Activated CD4-positive, alpha-beta T cell treated with anti-CD3 and anti-CD28 coated beads, Interleukin-2, amount 50 U/mL, for 1 hour (primary cell): ENCODE measurements at places on chromosomes 7 and 10.

DNA sequence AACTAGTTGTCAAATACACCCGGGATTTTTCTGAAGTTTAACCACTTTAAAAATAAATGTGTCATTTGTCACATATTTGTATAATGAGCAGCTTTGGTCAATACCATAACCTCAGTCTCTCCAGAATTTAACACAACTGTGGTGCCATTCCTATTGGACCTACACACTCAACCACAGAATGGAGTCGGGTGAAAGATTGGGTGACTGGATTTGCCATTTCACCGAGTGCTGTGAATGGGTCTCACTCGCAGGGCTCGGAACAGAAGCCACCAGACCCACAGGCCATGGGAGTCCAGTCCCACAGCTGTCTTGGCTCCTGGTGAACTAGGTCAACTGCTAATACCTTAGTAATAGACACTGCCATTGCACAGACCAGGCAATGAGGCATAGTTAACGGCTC is 298.4 kb downstream of the CCDC3 start:
- no peak for DNase-seq

DNA sequence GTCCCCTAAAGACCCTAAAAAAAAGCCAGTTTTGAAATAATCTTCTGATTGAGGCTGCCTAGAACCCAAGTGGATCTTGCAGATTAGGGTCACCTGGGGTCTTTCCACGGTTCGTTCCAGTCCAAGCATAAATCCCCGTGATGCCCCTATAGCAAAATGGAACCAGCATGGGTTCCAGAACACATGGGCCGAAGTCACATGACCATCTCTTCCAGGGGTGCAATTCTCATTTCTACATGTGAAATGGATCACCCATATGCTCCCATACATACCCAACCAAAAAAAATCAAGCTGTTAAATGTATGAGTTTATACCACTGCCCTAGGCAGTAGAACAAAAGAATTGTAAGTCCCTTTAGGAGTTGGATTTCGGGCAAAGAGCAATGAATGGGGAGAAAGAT is 245.4 kb downstream of the SKIDA1 start:
- no peak for DNase-seq

DNA sequence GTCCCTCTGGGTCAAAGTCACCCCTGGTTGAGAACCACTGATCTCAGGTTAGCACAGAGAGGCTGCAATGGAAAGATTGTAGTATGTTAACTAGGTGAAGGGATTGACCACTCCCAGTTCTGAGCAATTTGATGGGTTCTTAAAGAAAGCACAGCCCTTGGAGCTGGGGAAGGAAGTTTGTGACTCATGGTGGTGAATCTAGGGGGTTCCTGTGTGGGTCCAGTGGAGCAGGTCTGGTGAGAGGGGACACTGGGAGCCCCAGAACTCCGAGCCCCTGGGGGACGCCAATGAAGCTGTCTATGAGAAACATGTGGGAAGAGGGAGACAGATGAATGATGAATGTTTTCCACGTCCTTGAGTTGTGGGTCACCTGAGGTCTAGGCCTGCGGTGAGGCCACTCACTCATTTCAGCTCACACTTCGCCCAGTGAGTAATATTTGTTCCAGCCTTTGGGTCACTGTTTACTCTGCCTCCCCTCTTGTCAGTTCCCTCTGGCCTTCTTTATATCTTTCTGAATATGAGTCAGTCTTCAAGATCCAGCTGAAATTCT is 341.9 kb downstream of the LRMDA start:
- no peak for DNase-seq

DNA sequence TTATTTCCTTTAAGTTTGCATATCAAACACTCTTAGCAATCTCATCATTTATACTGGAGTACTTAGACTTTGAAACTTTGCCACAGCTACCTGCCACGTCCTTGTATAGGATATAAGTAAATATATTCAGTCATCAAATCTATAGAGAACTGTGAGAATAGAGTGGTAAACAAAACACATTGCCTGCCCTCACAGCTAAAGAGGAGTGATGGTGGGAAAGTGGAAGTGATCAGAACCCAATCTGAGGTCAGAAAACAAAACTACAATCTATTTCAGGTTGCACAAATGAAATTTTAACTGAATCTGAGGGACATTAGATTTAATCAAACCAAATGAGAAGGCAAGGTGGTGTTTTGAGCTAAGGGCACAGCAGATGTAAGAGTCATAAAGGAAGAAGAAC is 74.8 kb downstream of the ZEB1 start:
- DNase-seq = no peak

DNA sequence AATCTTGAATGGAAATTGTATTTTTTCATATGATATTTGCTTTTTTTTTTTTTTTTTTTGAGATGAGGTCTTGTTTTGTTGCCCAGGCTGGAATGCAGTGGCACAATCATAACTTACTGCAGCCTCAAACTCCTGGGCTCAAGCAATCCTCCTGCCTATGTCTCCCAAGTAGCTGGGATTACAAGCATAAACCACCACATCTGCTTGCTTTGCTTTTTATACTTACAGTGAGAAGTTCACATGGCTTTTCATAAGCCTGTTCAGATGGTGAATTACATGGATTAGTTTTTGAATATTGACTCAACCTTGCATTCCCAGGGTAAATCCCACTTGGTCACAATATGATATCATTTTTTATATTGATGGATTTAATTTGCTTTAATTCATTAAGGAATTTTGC is 22.0 kb downstream of the LRRD1 start:
- DNase-seq = no peak

GRCh38 chr7:2306688-2307087 is 7.6 kb downstream of the SNX8 start:
- no peak for DNase-seq

- no peak for DNase-seq
Observed at GRCh38 chr7:25636168-25636567, 407.9 kb upstream of the NPVF start.

DNA sequence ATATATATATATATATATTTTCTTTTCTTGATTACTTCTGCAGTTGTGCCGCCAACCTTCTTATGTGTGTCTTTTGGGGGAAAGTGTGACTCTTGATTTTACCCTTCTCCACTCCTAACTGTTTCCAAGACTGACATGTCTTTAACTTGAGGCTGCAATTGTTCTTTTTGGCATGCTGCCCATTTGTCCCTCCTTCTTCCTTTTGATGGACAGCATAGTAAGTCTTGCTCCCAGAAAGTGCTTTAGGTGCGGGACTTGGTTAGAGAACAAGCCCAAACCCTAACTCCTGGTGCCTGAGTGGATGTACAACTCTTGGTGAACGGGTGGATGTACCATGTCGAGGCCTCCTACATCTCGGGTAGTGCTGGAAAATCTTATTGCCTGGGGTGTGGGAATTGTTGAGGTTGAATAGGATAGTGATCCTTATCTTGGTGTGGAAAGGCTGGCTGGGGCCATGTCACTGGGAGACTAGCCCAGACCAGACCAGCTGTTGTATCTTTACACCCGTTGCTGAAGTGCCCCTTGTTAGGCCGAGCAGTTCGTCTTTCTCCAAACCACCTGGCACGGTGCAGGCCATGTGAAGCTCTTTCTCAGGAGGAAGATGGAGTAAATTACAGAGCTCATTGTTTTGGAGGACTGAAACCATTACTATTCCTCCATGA is 16.3 kb downstream of the TCF7L2 start:
- no peak for DNase-seq

DNA sequence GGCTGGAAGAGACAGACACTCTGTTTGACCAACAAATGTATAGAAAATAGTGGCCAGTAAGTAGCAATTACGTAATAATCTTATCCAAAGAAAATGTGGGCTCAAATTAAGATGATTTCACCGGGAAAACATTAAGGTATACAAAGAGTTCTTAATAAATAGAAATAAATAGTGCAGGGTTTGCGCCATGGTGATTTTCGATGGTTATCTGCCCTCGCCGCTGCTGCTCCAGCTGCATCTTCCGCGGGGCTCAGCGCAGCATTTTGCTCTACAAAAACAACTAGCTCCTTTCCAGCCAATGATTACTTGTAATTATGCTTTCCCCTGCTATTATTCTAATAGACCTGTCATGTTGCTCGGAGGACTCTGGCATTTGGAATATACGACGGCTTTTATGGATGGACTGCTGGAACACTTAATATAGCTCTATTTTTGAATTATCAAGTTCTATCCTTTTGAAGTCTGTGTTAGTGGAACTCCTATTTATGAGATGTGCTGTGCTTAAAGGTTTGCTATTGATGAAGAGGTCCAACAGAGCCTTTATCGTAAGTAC is 103.8 kb downstream of the BUB3 start:
- DNase-seq = no peak

GRCh38 chr10:69649786-69650550 is 19.9 kb downstream of the FAM241B start:
- no peak for DNase-seq
